A549 treated with RU486 at 1 μM for 4 hours (cell line): ENCODE measurements at places on chromosomes 1 and 21. TPM values are rescaled to one million over a fixed set of nuclear protein-coding genes. Genes with fewer than 3 reads are reported as not detected.

The FAM131C gene
- 10.8 to 19.2 TPM (median 15.8 TPM) in 5 replicates for total RNA-seq

The LYPD8 gene
- total RNA-seq = 0.15 to 0.22 TPM (median 0.21 TPM) in 4 of 5 replicates, not detected in the other

The OLIG2 gene
- not detected in 5 replicates for total RNA-seq

The MYOC gene
- not detected in 5 replicates for total RNA-seq

The KLHDC8A gene
- 0.29 to 0.64 TPM (median 0.49 TPM) in 5 replicates for total RNA-seq

The NBPF11 gene
- 4.3 to 4.7 TPM (median 4.5 TPM) in 5 replicates for total RNA-seq

The LINGO4 gene
- not detected in 5 replicates for total RNA-seq

The RIPPLY3 gene
- total RNA-seq = 0.40 to 0.77 TPM (median 0.59 TPM) in 5 replicates

The SYT6 gene
- total RNA-seq = 0.29 to 0.72 TPM (median 0.49 TPM) in 5 replicates

The CELA3B gene
- not detected in 5 replicates for total RNA-seq

The TGFB2 gene
- total RNA-seq = 22.2 to 28.2 TPM (median 23.6 TPM) in 5 replicates

The PADI2 gene
- 1.1 to 1.6 TPM (median 1.3 TPM) in 5 replicates for total RNA-seq

The PTGFRN gene
- total RNA-seq = 9.9 to 17.4 TPM (median 16.5 TPM) in 5 replicates

The ETV3L gene
- total RNA-seq = not detected in 5 replicates

The OR2T29 gene
- not detected in 5 replicates for total RNA-seq

The UTS2 gene
- not detected in 5 replicates for total RNA-seq

The OR10J1 gene
- total RNA-seq = not detected in 5 replicates
